Stimulated activated CD8-positive, alpha-beta memory T cell treated with anti-CD3 and anti-CD28 coated beads, Interleukin-4, amount 100 ng/mL, for 4 hours (primary cell): ENCODE measurements at places on chromosomes 3 and 15.

GRCh38 chr3:22966349-22966748, 236.8 kb upstream of the UBE2E2 start:
- no peak for DNase-seq

GRCh38 chr3:20701641-20702040, 515.6 kb upstream of the SGO1 start:
- DNase-seq, result no peak

- no peak for DNase-seq
Measured at GRCh38 chr3:69817988-69818387, 78.7 kb downstream of the MITF start.

GRCh38 chr3:107740992-107741896, 218.5 kb downstream of the BBX start:
- DNase-seq, result no peak

GRCh38 chr3:12808587-12808986, 12.1 kb downstream of the CAND2 start:
- DNase-seq, result no peak

- DNase-seq, result no peak
Measured at GRCh38 chr3:73474619-73475018, 150.1 kb downstream of the PDZRN3 start.

DNA sequence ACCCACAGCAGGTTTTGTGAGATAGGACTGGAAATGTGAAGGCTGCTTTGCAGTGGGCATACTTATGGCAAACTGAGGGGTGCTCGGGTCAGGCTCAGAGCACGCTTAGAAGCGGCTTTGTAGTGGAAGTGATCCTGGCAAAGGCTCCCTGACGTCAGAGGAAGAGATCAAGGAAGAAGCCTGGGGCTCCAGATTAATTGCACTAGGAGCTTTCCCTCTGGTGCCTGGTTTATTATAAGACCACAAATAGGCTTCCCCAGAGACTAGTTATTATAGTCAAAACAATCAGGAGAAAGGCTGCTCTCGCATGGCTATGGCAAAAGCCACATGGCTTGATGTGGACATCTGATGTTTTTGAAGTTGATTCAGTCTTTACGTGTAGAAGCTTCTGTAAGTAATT, 515.1 kb downstream of the GABRG3 start:
- DNase-seq, result no peak

- DNase-seq, result no peak
Measured at GRCh38 chr15:40755812-40756208, 756 bp upstream of the RMDN3 start.

- no peak for DNase-seq
Measured at GRCh38 chr3:152302521-152303021, 33.8 kb downstream of the MBNL1 start.

GRCh38 chr15:55319537-55320237, 665 bp downstream of the PIGB start:
- no peak for DNase-seq

- DNase-seq, result no peak
Measured at GRCh38 chr3:81048058-81048665, 713.3 kb downstream of the GBE1 start.

DNA sequence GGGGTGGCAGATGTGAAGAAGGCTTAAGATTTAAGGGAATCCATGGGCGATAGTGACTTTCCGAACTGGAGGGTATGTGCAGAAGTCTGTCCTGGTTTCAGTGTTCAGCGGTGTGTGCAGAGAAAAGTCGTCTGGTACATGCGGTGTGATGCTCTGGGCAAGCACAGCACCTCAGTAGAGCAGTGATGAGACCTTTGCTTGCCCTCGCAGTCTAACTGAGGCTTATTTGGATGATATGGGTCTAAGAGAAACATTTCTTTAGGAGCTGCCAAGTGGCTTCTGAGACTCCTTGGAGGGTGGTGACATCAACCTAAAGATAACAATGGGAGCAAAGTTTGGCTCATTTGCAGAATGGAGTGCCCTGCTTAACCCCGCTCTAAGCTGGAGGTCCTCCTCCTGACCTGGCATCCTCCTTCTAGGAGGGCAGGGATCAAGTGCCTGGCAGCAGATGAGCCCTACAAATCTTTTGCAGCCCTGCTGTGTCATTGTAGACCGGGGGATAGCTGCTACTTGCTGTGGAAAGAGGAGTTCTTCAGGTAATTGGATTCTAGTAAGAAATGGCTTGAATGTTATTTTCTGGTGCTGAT, 228.1 kb upstream of the AZI2 start:
- DNase-seq, result no peak

DNA sequence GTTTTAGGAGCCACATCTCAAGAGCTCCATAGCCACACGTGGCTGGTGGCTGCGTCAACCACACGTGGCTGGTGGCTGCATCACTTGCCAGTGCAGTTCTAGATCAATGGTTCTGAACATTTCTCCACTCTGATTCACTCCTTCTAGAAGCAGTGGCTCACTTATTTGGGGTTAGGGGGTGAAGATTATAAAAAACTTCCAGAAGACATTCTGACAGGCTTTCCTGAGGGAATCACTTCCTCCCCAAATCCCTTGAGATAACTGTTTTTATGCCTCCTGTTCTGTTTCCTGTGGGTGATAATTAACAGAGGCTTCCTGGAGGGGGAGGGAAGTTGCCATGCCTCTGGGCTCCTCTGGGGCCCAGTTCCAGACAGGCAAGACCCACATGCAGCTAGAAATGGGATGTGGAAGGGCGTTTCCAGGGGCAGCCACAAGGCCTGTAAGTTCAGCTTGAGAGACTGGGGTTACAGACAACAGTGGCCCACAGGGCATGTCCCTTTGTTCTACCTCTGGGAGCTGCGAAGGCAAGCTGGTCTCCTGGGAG, 23.6 kb downstream of the HEG1 start:
- DNase-seq, result no peak

- no peak for DNase-seq
Measured at GRCh38 chr3:150145659-150146058, 175.0 kb upstream of the PFN2 start.

DNA sequence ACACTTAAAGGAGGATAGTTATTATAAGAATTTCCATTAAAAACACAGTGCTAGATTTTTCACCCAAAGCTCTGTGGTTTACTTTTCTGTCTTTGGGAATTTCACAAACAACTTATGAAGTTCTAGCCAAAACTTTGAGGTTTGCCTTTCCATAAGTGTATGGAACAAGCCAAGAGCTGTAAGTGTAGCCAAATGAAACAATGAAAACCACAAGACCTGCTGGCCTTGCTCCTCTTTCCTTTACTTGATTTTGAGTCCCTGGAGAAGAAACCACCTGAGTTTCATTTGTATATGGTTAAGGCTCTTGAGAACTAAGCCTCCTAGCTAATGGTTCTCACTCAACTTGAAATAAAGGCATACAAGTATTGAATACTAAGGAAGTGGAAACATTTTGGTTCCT, 365.3 kb upstream of the EPHA3 start:
- no peak for DNase-seq

DNA sequence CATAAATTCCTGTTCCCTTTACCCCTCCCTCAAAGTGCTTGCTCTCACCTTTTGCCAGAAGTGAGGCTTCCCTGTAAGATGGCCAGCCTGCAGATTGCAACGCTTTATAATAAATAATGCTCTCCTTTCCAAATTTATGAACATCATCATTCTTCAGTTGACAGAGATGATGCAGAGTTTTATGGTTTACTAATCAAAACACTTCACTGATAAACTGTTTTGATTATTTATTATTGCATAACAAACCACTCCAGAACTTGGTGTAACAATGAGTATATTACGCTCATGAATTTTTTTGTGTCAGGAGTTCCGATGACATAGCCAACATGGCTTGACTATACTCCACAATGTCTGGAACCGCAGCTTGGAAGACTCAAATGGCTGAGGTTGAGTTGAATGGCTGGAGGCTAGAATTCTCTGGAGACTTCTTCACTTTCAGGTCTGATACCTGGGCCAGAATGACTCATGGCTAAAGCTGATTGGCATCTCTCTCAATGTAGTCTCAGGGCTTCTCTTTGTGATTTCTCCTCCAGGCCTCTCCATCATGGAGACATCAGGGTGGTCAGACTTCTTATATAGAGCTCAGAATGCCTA, 27.3 kb upstream of the TGFBR2 start:
- no peak for DNase-seq

GRCh38 chr15:60737217-60737616, 258.3 kb upstream of the ICE2 start:
- no peak for DNase-seq

DNA sequence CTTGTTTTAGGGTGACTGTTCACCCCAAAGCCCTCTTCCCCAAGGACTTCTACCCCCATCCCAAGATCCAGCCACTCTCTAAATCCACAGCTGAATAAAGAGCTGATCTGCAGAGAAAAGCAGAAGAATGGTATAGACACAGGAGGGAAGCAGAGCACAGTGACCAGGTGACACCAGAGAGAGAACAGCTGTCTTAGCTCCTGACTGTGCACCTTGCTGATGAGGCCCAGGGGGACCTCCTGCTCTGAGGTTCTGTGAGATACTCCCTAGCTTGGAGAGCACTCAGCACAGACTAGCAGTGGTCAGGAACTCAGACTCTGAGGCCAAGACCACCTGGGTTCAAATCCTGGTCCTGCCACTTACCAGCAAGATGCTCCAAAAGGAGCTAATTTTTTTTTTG, 17.7 kb downstream of the MCF2L2 start:
- no peak for DNase-seq

DNA sequence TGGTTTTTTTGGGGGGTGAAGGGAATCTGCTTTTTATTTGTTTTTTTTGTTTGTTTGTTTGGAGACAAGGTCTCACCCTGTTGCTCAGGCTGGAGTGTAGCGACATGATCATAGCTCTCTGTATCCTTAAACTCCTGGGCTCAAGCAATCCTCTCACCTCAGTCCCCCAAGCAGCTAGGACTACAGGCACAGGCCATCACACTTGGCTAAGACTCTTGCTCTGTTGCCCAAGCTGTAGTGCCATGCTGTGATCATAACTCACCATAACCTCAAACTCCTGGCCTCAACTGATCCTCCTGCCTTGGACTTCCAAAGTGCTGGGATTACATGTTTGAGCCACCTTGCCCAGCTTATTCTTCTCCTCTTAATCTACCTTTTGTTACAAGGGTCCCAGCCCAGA, 31.8 kb downstream of the GPR176 start:
- DNase-seq, result no peak

GRCh38 chr3:177772908-177773557, 575.8 kb upstream of the TBL1XR1 start:
- DNase-seq, result no peak

DNA sequence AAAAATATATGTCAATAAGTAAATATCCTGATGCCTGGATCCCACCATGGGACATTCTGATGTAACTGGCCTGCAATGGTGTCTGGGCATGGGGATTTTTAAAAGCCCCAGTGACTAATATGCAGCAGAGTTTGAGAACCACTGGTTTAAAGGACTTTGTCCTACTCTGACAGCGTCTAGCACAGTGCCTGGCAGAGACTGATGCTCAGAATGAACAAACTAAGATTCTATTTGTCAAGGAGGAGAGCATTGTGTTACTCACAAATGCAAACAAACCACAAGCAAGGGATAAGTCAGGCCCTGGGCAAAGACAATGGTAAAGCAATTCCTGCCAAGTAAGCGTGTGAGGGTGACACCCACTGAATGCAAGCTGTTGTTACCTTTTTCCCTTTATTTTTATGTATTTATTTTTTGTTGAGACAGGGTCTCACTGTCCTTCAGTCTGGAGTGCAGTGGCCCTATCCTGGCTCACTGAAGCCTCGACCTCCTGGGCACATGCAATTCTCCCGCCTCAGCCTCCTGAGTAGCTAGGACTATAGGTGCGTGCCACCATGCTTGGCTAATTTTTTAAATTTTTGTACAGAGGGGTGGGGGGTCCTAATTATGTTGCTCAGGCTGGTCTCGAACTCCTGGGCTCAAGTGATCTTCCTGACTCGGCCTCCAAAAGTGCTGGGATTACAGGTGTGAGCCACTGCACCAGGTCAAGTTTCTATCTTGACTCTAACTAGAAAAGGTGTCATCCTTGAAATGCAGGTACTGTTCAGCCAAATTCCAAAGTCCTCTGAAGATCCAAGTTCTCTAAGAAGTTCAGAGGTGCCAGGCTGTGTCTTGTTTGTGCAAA, 909 bp upstream of the GPD1L start:
- DNase-seq, result no peak

- DNase-seq, result no peak
Measured at GRCh38 chr15:70775160-70775559, 11.8 kb upstream of the UACA start.

DNA sequence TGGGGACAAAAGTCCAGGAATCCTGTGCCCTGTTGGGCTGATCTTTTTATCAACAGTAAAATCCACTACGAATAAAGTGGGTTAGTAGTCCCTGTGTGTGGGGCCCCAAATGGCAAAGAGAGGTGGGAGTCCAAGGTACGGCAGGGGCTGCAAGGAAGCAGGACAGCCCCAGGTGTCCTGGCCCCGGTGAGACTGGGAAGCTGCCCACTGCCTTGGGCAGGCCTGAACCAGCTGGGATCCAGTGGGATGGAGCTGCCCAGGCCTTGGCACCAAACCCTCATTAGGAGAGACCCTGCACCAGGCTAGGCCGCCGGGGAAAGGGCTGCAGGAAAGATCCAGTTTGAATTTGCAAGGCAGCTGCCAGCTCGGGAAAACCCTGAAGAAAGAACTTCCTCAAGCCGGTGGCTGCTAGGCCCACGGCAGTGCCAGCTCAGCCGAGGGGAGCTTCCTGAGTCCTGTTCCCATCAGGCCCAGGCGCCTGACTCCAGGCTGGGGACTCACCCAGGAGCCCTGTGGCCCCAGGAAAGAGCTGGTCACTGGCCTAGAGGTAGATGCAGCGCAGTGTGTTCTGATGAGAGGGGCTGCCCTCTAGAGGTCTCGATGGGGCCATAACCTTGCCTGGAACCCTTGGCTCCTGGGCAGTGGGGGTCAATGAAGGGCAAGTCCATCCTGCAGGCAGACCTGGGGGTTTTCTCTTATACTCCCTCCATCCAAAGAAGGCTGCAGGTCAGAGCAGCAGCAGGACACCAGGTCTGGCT, 14.4 kb upstream of the GNAI2 start:
- DNase-seq, result no peak

DNA sequence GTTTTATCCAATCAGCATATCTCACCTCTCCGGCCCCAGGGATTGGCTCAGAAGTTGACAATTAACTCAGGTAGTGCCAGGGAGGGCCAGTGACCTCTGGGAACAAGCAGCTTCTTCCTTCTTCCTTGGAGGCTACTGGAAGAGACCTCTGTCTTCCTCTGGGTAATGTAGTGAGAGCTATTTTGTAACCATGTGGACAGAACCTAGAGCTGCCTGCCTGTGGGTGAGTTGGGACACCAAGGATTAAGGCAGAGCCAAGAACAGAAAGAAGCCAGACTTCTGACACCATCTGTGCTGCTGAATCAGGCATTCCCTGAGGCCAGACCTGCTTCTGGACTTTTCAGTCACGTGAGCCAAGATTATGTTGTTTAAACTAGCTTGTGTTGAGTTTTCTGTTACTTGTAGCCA, 5.9 kb upstream of the NDUFAF1 start:
- no peak for DNase-seq

DNA sequence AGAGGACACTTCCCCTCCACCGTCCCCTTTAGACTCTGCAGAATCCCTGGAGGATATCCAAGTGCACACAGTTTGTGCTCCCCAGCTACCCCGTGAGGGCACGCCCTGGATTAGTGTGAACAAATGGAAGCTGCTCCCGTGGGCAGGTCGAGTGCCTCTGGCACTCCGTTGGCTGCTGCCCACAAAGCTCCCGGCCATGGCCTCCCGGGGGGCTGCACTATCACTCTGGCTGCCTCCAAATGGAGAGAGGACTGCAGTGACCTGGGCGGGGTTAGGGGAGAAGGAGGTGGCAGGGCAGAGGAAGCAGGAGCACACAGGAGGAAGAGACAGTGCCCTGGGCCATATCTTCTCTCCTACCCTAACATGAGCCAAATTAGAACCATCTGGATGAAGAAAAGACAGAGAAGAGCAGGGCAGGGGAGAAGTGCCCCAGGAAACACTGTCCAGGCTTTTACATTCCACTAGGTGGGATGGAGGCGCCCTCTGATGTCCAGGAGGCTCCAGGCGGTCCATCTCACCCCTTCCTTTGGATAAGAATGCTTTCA, 29.4 kb upstream of the ACAD9 start:
- DNase-seq, result no peak
